Fibroblast of mammary gland (primary cell): ENCODE measurements at places on chromosomes 5 and 9.

DNA sequence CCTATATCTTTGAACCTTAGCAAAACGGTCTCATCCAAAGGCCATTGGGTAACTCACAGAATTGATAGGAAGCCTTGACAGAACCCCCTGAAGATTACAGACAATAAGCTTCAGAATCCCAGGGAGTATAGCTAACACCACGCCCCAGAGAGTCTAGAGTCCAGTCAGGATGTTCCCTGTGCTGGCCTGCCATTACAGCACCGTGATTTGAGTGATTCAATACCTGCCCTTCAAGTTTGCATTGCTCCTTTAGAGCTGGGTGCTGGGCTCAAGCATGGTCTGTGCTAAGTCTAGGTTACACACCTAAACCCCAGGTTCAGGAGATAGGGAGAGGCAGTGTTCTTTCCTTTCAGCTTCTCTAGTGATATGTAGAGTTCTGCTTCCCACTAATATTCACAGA is 90.5 kb downstream of the RASEF start:
- no peak for DNase-seq

DNA sequence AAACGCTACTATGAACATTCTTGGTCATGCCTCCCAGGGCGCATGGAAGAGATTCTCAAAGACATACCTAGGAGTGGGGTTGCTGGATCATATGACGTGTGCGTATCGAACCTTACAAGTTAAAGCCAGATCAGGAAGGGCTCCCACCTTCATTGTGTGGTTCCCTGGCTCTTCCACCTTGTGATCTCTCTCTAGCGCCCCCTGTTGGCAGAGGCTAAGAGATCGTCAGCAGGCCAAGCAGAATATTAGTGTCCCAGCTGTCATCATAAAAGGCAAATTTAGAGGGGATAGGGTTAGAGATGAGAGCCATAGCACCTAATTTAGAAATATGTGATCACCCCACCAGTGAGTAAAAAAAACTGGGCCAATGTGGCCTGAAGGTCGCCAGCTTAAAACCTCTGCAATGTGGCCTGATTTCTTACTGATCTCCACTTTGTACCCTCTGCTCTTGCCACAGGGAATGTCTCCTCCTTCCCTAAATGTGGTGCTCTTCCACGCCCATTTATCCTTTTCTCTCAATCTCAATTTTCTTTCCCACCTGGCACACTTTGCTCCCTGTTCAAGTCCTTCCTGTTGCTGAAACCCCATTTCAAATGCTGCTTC is 91.7 kb upstream of the SHB start:
- peak; percentile 55 for DNase-seq

- no peak for DNase-seq
Observed at GRCh38 chr5:66410122-66410521, 186.1 kb upstream of the MAST4 start.

- peak; percentile 78 for DNase-seq
Observed at GRCh38 chr5:58114324-58114723, 345.6 kb downstream of the PLK2 start.

DNA sequence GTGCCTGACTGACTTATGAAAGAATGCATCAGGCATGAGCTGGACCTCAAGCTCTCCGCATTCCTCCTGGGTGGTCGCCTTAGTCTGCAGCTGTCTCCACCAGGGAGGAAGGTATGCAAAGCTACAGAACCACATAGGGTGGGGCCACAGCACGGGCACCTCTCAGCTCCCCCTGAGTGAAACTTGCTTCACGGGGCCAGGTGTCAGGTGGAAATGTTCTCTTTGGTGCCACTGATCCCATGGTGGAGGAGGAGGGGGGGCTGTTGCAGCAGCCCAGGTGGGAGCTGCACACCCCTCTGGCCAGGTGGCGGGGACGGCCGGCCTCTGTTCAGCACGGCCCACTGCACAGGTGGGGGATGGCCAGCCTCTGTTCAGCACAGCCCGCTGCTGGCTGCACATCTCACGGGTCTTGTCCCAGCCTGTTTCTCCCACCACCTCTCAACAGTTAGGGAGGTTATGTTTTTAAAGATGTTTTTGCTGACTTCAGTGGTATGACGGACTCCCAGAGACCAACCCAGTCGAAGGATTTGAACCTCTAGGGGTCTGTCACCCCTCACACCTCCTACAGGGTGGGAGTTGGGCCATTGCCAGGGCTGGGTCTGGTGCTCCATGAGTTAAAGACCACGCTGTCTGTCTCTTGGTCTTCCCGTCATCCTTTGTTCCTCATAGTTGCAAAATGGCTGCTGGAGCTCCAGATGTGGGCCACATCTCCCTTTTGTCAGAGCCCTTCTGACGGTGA is 34.3 kb downstream of the MRPL36 start:
- no peak for DNase-seq

- no peak for DNase-seq
Observed at GRCh38 chr5:86665984-86666760, 48.4 kb downstream of the COX7C start.

GRCh38 chr9:93023521-93023815 is 35.0 kb upstream of the SUSD3 start:
- no peak for DNase-seq

DNA sequence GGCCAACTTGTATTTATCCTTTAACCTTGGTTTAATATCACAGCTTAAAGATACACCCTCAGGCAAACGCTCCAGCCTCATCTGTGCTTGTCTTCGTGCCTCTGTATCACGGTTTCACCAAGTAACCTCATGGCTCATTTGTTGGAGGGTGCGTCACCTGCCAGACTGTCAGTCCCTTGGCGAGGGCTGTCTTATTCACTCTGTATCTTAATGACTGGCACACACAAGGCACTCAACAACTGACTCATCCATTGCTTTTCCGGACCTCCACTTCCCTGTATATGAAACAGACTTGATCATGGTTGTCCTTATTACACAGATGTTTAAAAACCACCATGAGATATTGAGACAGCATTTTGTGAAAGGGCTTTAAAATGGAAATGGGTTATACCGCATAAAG is 28.0 kb downstream of the LCP2 start:
- no peak for DNase-seq

- DNase-seq, result peak; percentile 65
Observed at GRCh38 chr9:115391168-115391825, 273.3 kb upstream of the TNC start.

GRCh38 chr5:133977161-133977787 is 8.8 kb upstream of the C5orf15 start:
- DNase-seq, result no peak

DNA sequence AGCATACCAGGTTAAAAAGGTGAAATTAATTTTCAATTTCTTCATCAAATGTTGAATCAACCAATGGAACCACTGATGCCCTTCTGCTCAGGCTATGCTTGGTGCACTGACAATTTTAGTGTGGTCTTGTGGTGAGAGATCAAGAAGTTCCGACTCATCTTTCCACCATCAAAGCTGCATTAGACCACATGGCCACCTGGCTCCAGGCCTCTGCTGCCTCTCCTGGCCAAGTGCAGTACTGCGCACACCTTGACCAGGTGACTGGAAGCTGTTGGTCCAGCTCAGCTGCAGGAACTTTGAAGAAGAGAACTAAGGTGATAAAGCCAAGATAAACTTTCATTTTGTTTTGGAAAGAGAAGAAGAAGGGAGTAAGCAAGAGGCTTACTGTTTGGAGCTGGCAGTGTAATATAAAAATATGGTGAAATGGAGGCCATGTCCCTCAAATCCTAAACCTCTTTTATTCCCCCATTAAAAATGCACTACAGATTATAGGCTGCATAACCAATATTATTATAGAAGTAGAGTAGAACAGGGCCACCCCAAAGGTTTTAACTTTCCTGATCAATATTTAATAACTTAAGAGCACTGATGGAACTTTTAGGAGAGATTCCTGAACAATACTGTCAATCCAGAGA is 315.5 kb upstream of the C9orf72 start:
- DNase-seq, result peak; percentile 1

DNA sequence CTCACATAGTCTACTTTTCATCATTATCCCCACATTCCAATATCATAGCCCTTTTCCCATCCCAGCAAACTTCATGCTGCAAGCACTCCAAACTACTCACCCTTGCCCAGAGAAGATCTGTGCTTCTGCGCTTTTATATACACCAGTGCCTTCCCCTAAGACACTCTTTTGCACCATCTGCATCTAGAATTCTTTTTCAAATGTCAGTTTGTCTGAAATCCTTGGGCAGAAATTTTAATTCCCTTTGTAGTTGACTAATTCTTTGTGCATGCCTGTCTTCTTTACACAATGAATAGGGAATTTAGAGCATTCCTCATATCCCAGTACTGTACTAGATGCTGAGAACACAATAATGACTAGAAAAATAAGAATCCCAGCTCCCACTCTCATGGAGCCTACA is 298.9 kb downstream of the KCNN2 start:
- DNase-seq, result no peak

GRCh38 chr5:95619096-95619495 is 791 bp upstream of the GPR150 start:
- peak; percentile 84 for DNase-seq

DNA sequence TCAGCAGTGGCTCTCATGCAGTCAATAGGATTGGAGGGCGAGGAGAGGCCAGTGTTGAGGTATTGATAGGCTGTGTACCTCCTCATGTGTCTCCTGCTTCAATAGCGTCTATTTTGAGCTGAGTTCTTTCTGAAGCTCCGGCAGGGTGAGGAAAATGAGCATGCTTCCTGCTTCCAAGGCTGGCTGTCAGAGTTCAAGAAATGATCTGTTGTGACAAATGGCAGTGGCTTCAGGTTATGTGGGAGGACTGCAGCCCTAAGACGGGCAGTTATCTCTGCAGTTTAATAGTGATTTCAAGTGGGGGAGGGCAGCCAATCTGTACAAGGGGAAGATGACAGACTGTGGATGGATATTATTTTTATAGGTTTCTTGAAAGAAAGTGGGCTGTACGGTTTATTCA is 54.0 kb upstream of the CXCL14 start:
- no peak for DNase-seq

- no peak for DNase-seq
Observed at GRCh38 chr9:137034039-137034708, 2.3 kb upstream of the FUT7 start.

DNA sequence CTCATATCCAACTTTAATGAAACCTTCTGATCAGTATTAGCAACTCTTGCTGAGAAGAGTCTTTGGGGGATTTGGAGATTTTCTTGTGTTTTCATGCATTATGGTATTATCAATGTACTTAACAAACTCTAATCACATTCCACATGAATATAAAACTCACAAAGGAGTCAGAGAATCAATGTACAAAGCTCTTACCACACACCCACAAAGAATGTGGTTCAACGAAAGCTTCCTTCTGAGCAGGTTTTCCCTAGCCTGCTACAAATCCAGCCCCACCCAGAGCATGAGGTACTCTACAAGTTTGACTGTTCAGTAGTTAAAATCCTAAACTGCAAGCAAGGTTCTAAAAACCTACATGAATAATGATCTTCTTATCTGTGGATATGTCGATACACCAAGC is 210.1 kb downstream of the TARS1 start:
- DNase-seq, result no peak

GRCh38 chr9:114304416-114305188 is 18.3 kb upstream of the ORM1 start:
- no peak for DNase-seq

- peak; percentile 54 for DNase-seq
Observed at GRCh38 chr9:81145331-81145963, 543.9 kb downstream of the TLE1 start.

GRCh38 chr5:39758426-39758825 is 333.6 kb upstream of the DAB2 start:
- DNase-seq, result no peak

DNA sequence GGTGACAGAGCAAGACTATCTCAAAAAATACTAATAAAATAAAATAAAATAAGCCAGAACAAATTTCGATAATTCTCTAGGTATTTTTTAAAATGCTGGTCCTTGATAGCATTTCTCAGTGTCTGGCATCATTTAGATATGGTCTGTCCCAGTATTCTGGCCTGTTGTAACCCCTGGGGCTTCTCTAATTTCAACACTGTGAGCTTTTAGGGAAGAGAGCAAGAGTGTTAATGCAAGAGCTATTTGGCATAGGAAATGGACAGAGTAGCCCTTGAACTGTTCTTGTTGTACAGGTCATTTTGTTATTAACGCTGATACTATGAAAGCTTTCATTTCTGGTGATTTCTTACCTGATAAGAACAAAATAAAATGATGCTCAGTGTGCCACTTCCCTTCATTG is 112.2 kb upstream of the ZNF608 start:
- DNase-seq, result no peak
